H1 (cell line): ENCODE measurements at places on chromosomes 6 and 20.

DNA sequence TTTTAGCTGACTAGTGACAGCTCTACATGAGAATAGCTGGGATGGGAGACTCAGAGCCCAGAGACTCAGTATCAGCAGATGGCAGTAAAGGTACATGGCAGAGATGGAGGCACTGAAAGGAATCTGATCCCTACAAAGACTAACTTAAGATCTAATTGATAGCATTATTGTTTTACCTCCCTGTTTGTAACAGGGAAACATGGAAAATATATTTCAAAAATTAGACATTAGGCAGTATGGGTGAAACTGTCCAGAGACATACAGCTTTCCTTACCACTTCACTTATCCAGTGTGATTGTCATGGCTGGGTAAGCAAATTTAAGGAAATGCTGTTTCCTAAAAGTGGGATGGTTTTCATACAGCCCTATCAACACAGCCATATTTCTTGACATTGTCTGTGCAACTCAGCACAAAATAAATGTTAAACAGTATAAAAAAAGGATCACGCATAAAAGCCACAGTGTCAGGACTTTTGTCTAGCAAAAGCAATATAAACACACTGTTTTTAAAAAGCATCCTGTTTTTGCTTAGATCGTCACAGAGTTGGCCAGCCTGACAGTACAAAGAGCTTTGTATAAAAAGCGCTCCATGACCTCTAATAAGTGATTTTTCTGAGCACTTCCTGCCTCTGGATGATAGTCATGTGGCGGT lies 376.9 kb downstream of the PHF3 start:
- H3K27ac ChIP-seq = no peak overlapping the region
- no peaks in the 10 kb centered on the region for H3K27me3 ChIP-seq
- H3K36me3 ChIP-seq = no peaks in the 10 kb centered on the region
- H3K4me3 ChIP-seq = no peak overlapping the region
- H3K4me1 ChIP-seq = no peaks in the 10 kb centered on the region

DNA sequence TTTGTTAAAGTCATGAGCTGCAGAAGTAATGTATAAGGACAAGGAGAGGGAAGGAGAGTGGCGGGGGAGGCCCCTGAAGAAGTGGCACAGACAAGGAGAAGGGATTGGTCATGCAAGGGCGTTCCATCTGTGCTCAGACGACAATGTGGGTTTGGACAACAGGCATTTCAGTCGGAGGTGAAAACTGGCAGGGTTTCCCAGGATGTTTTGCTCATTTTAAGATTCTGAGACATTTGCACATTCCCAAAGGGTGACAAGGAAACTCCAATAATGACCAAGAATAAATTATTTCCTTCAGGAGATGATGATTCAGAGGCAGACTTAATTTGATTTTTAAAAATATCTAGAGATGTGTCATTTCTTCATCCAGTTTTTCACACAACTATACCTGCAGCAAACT lies 181.8 kb downstream of the HIVEP2 start:
- H3K4me1 ChIP-seq = no peaks in the 10 kb centered on the region
- DNase-seq = no peak
- no peak overlapping the region for H3K27ac ChIP-seq
- H3K27me3 ChIP-seq = no peaks in the 10 kb centered on the region
- H3K36me3 ChIP-seq = peaks cover 4% of the 10 kb centered on the region; the same call in 1 of the 2 replicates

GRCh38 chr6:53031281-53031680 lies 33.9 kb upstream of the FBXO9 start:
- H3K4me1 ChIP-seq = no peaks in the 10 kb centered on the region
- H3K27ac ChIP-seq = no peak overlapping the region
- H3K27me3 ChIP-seq = no peaks in the 10 kb centered on the region
- H3K4me3 ChIP-seq = no peak overlapping the region
- DNase-seq = no peak
- peaks cover 10% of the 10 kb centered on the region; the same call in 1 of the 2 replicates for H3K36me3 ChIP-seq

- no peak overlapping the region for H3K4me3 ChIP-seq
- no peaks in the 10 kb centered on the region for H3K36me3 ChIP-seq
- DNase-seq = no peak
Observed at GRCh38 chr20:61692479-61692878, 373.2 kb downstream of the TAF4 start.

- DNase-seq = no peak
- H3K27me3 ChIP-seq = no peaks in the 10 kb centered on the region
- no peaks in the 10 kb centered on the region for H3K4me1 ChIP-seq
Observed at GRCh38 chr6:104640761-104641160, 219.0 kb downstream of the HACE1 start.

DNA sequence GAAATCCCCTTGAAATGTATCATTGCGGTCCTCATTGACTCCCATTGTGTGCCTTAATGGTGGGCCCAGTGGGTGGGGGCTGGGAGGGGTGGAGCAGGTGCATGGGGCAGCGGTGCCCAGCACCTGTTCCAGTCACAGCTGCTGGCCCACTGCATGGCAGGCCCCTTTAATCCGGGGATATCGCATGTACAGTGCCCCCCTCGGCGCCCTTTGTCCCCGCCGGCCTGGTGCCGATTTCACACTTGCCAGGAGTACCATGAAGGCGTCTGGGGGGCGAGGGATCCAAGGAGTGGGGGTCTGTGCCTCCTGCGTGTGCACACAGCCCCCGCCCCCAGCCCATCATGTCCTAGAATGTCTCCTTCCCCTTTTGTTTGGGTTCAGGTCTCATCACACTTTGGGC lies 2.8 kb downstream of the SNAI1 start:
- no peak overlapping the region for H3K27ac ChIP-seq
- no peak for DNase-seq
- no peak overlapping the region for H3K4me3 ChIP-seq
- peaks cover 23% of the 10 kb centered on the region for H3K4me1 ChIP-seq
- peaks cover 12% of the 10 kb centered on the region for H3K27me3 ChIP-seq

- peaks cover 3% of the 10 kb centered on the region for H3K4me1 ChIP-seq
- no peaks in the 10 kb centered on the region for H3K36me3 ChIP-seq
- no peak overlapping the region for H3K4me3 ChIP-seq
- H3K27ac ChIP-seq = no peak overlapping the region
- H3K27me3 ChIP-seq = no peaks in the 10 kb centered on the region
Observed at GRCh38 chr6:119449331-119450156, 100.0 kb upstream of the MAN1A1 start.

GRCh38 chr6:157560691-157561413 lies 179.9 kb downstream of the ZDHHC14 start:
- H3K27ac ChIP-seq = no peak overlapping the region
- H3K36me3 ChIP-seq = no peaks in the 10 kb centered on the region
- no peak overlapping the region for H3K4me3 ChIP-seq
- H3K27me3 ChIP-seq = no peaks in the 10 kb centered on the region
- peaks cover 5% of the 10 kb centered on the region for H3K4me1 ChIP-seq
- DNase-seq = no peak

DNA sequence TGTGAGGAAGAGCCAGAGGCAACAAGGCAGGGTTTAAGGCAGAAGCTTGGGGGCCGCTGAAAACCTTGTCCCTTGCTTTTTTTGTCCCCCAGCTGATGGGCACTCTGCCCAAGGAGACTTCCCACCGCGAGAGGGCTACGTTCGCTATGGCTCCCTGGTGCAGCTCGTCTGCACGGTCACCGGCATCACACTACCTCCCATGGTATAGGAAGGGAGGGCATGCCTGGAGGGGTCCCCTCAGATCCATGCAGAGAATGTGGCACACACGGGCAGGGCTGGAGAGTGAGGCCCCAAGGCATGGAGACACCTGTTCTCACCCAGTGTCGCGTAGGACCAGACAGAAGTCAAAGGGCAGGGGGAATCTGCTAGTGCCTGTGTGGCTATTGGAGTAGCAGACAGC lies 5.8 kb upstream of the MATN4 start:
- H3K4me3 ChIP-seq = no peak overlapping the region
- H3K4me1 ChIP-seq = no peaks in the 10 kb centered on the region; the same call in 1 of the 2 replicates
- H3K27me3 ChIP-seq = peaks cover 3% of the 10 kb centered on the region; the same call in 1 of the 2 replicates
- DNase-seq = no peak

- no peaks in the 10 kb centered on the region for H3K4me1 ChIP-seq
- no peaks in the 10 kb centered on the region for H3K36me3 ChIP-seq
- H3K27me3 ChIP-seq = no peaks in the 10 kb centered on the region
- no peak for DNase-seq
Observed at GRCh38 chr6:80094017-80094416, 12.5 kb upstream of the BCKDHB start.

GRCh38 chr6:19408331-19408730 lies 428.8 kb upstream of the ID4 start:
- no peaks in the 10 kb centered on the region for H3K27me3 ChIP-seq
- H3K4me3 ChIP-seq = no peak overlapping the region
- DNase-seq = no peak
- no peaks in the 10 kb centered on the region for H3K36me3 ChIP-seq
- H3K4me1 ChIP-seq = no peaks in the 10 kb centered on the region

DNA sequence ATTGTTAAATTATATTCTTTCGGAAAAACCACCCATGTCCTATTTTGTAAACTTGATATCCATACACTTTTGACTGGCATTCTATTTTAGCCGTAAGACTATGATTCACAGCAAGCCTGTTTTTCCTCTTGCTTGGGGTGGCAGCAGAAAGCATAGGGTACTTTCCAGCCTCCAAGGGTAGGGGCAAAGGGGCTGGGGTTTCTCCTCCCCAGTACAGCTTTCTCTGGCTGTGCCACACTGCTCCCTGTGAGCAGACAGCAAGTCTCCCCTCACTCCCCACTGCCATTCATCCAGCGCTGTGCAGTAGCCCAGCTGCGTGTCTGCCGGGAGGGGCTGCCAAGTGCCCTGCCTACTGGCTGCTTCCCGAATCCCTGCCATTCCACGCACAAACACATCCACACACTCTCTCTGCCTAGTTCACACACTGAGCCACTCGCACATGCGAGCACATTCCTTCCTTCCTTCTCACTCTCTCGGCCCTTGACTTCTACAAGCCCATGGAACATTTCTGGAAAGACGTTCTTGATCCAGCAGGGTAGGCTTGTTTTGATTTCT lies 2.1 kb upstream of the ESR1 start:
- no peak overlapping the region for H3K4me3 ChIP-seq
- no peak for DNase-seq
- H3K36me3 ChIP-seq = peaks cover 2% of the 10 kb centered on the region; the same call in 1 of the 2 replicates

- H3K4me3 ChIP-seq = no peak overlapping the region
- no peaks in the 10 kb centered on the region for H3K36me3 ChIP-seq
- H3K27ac ChIP-seq = no peak overlapping the region
- no peaks in the 10 kb centered on the region for H3K27me3 ChIP-seq
- no peaks in the 10 kb centered on the region for H3K4me1 ChIP-seq
Observed at GRCh38 chr6:3603340-3604130, 146.7 kb upstream of the SLC22A23 start.

- H3K27me3 ChIP-seq = no peaks in the 10 kb centered on the region
- no peak overlapping the region for H3K4me3 ChIP-seq
- no peak overlapping the region for H3K27ac ChIP-seq
- H3K4me1 ChIP-seq = no peaks in the 10 kb centered on the region
- no peak for DNase-seq
Observed at GRCh38 chr6:108619431-108620197, 58.9 kb downstream of the FOXO3 start.

GRCh38 chr20:61855286-61855685 lies 210.4 kb downstream of the TAF4 start:
- H3K36me3 ChIP-seq = no peaks in the 10 kb centered on the region
- DNase-seq = no peak
- no peaks in the 10 kb centered on the region for H3K4me1 ChIP-seq
- H3K27me3 ChIP-seq = no peaks in the 10 kb centered on the region
- no peak overlapping the region for H3K4me3 ChIP-seq

DNA sequence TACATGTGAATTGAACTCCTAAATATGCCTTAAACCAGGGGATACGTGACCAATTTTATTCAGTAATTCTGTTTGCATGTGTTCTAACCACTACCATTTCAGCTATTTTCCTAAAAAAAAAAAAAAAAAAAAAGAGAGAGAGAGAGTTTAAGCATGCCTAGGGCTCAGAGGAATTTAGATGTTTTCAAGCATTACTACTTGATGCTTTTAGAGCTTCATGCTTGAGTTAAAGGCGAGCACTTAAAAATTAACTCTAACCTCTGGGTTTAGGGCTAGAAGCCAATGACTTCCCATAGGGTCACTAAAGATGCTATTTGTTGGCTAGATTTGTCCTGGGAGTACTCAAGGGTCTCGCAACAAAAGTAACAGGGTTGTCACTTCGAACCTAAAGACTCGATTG lies 217.7 kb downstream of the ATXN1 start:
- H3K27ac ChIP-seq = no peak overlapping the region
- H3K36me3 ChIP-seq = no peaks in the 10 kb centered on the region
- H3K4me1 ChIP-seq = no peaks in the 10 kb centered on the region
- no peak overlapping the region for H3K4me3 ChIP-seq
- no peaks in the 10 kb centered on the region for H3K27me3 ChIP-seq

GRCh38 chr6:5323979-5324378 lies 62.7 kb downstream of the FARS2 start:
- H3K36me3 ChIP-seq = no peaks in the 10 kb centered on the region
- no peak overlapping the region for H3K27ac ChIP-seq
- DNase-seq = no peak
- H3K4me1 ChIP-seq = no peaks in the 10 kb centered on the region

GRCh38 chr20:5989539-5989938 lies 39.1 kb downstream of the MCM8 start:
- no peak for DNase-seq
- H3K4me1 ChIP-seq = no peaks in the 10 kb centered on the region
- peaks cover 44% of the 10 kb centered on the region for H3K36me3 ChIP-seq
- no peak overlapping the region for H3K27ac ChIP-seq
- no peaks in the 10 kb centered on the region for H3K27me3 ChIP-seq
- H3K4me3 ChIP-seq = no peak overlapping the region

- no peaks in the 10 kb centered on the region for H3K36me3 ChIP-seq
- no peak for DNase-seq
- no peak overlapping the region for H3K4me3 ChIP-seq
- H3K4me1 ChIP-seq = peaks cover 5% of the 10 kb centered on the region
- H3K27me3 ChIP-seq = no peaks in the 10 kb centered on the region
Observed at GRCh38 chr20:46637020-46637419, 14.2 kb downstream of the SLC13A3 start.
